Esophagus squamous epithelium (tissue), 5 donors: ENCODE measurements at places on chromosomes 1 and 21.

- DNase-seq, result no peak
Measured at GRCh38 chr1:81053826-81054225, 746.9 kb upstream of the ADGRL2 start.

- DNase-seq, result no peak
Measured at GRCh38 chr1:151711044-151711800, 5.4 kb downstream of the CELF3 start.

GRCh38 chr1:203926025-203926540, 64.7 kb downstream of the SNRPE start:
- no peak for DNase-seq

DNA sequence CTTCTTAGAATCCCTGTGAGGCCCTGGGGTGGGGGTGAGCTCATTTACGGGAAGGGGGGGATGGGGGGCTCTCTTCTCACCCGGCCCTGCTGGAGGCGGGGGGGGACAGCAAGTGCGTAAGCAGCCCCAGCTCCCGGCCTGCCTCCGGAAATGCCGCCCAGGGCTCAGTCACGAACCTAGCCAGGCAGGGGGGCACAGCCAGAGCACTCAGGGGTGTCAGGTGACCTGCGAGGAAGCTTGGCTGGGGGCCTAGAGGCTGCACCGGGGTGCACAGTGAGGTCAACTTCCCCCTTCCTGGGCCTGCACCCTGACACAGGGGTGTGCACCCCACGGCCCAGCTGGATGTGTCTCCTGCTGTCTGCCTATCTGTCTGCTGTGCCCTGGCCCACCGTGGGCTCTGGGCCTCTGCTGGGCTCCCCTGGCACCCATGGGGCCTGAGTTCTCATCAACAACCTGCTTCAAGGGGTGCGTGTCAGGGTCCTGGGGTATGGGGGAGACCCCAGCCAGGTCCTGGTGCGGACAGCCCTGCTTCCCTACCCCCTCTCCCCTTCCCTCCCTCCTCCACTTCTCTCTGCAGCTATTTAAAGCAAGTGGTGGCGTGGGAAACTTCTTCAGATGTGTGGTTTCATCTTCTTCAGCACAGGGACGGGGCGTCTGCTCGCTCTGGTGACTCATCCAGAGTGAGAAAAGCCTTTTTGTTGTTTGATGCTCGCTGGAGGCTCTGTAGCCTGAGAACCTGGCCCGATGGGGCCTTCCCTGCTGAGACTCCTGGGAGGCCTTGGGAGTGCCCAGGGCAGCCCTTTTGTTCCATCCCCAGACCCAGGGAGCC, 92.5 kb upstream of the RUNX3 start:
- DNase-seq, result peak; percentile 53

DNA sequence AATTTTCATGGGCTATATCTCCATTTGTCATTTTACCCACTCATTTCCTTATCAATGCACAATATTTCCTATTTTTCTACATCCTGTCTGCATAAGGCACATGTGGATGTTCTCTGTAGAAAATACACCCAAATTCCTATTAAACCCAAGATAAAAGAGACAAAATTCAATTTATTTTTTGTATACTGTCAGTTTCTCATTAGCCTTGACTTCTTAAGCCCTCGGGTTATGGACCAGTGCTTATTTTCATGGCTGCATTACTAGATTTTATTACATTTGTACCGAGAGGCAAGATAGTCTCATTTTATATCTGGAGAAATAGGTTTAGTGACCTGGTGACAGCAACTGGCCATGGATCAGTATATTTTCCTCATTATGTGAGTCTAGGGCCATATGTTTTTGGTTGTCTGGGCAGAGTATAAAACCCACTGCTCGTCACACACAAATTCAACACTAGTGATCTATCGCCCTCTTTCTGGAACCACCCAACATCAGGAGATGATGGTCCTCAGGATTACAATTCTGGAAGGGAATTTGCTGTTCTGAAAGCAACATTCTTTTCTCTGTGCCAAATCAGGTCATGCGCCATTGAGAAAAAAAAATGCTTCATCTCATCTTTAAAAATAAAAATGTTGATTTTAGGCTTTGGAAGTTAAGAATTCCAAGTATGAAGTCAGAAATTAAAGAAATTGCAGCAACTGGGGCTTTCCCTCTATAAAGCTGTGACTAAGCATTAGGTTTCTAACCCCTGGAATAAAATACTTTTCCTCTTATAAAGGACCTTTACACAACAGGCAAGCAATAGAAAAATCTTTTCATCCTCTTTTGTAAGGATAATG, 81.4 kb downstream of the ASTN1 start:
- DNase-seq, result no peak

DNA sequence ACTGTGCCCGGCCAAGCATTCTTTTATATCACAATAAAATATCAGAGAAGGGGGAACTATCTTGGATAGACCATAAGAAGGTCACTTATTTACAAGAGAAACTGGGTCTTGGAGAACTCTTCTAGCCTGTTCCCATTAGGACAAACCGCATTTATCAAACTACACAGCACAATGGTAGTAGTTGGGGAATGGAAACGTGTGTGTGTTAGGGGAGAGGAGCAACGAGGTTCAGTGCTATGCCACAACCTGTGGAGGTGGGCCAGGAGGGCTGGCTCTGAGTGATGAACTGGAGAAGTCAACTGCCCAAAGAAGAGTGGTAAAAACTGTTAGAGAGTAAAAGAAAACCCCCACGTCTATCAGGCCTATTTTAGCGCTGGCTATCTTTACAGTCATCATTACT, 1.6 kb downstream of the DONSON start:
- no peak for DNase-seq

GRCh38 chr1:94481473-94481933, 60.1 kb downstream of the F3 start:
- peak; percentile 0 for DNase-seq

GRCh38 chr1:24586119-24586518, 30.2 kb downstream of the NCMAP start:
- DNase-seq, result no peak

- no peak for DNase-seq
Measured at GRCh38 chr1:44608141-44608540, 66.1 kb downstream of the TMEM53 start.

DNA sequence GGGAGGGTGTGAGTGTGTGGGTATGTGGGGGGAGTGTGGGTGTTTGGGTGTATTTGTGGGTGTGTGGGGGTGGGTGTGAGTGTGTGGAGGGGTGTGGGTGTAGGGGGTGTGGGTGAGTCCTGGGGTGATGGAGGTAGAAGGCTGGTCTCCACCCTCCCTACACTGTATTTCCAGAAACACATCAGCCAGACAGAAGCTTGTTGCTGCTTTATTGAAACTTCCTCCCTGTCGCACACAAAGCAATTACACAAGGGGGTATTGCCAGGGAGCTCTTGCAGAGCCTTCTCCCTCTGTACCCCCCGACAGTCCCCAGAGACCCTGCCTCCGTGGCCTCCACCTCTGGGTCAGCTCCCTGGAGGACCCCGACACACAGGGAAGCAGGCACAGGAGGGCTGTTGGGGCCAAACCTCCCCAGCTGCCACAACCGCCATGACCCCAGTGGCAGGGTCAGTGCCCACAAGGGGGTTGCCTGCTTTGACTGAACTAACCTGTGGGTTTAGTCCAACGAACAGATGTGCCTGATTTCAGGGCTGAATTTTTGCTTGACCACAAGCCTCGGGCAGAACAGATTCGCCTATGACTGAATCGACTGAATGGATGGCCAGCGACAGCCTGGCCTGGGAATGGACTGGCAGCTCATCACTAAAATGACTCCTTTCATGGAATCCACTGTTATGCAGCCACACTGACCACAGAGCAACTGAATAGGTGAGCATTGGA, 9.1 kb upstream of the MATN1 start:
- DNase-seq, result no peak

- DNase-seq, result no peak
Measured at GRCh38 chr1:167648252-167648849, 18.3 kb downstream of the RCSD1 start.

DNA sequence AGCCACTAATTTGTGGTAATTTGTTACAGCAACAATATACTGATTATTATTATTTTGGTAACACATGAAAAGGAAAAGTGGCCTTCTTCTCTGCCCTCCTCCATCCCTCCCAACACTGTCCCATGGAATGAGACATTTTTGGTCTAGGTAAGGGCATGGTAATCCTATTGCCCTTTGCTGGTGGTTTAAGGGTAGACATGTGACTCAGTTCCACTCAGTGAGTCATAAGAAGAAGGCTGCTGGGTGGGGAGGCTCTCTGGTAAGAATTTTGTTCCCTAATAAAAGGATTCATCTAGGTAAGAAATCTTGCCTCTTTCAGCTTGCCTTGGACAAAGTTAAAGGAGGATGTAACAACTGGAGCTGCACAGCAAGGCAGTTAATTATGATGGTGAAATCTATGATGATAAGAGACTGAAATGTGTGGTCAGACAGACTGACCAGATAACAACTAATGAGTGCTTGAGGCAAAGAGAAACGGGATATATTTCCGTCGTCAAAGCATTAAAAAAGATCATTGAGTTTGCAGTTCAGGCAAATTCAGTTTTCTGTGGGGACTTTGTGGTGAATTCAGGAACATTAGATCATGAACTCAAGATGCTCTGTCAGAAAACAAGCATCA, 232.0 kb upstream of the KCNK2 start:
- DNase-seq, result no peak

DNA sequence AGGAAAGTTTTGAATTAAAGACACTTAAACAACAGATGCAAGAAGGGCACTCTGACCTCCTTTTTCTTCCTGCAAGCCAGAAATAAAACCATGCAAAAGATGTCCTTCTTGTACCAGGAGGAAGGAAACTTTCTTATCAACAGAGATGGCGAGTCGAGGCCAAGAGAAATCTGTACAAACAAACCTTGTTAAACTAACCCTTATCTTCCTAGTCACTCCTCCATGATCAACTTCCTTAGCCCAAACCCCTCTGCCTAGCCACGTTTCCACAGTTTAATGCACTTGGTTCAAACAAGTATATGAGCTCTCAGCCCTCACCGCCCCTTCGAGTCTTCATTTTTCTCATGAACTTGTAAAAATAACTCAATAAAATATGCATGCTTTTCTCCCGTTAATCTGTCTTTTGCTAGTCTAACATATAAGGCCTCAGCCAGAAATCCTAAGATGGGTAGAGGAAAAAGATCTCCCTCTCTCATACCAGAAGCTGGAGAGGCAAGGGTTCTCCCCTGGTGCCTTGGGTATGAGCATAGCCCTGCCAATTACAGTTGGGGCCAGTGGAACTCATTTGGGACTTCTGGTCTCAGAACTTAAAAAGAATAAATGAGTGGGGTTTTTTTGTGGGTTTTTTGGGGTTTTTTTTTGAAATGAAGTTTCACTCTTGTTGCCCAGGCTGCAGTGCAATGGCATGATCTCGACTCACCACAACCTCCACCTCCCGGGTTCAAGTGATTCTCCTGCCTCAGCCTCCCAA, 141.7 kb upstream of the SOD1 start:
- DNase-seq, result no peak

GRCh38 chr1:905071-905749, 18.5 kb upstream of the SAMD11 start:
- DNase-seq, result no peak

GRCh38 chr21:14952916-14953315, 111.9 kb downstream of the NRIP1 start:
- DNase-seq, result no peak

DNA sequence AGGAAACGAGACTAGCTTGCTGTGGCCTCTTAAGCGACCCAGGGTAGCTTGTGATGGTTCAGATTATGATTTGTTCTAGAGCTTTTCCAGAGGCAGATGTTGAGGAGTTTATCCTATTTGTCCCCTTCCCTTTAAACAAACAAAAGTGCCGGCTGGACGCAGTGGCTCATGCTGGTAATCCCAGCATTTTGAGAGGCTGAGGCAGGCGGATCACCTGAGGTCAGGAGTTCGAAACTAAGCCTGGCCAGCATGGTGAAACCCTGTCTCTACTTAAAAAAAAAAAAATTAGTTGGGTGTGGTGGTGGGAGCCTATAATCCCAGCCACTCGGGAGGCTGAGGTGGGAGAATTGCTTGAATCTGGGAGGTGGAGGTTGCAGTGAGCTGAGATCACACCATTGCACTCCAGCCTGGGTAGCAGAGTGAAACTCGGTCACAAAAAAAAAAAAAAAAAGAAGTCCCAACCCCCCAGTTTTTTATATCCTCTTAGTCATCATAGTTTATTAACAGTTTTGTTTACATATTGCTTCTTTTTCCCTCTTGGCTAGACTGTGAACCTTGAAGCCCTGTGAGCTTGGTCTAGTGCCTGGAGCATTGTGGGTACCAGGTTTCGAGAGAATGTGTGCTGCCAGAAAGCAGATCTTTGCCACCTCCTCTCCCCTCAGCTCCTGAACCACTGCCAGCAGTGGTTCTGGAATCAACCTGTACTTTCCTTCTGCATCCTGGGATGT, 29.8 kb downstream of the MAPKAPK2 start:
- no peak for DNase-seq

- DNase-seq, result no peak
Measured at GRCh38 chr1:186214791-186215190, 160.3 kb downstream of the TPR start.

- DNase-seq, result no peak
Measured at GRCh38 chr21:44802396-44803153, 955 bp upstream of the UBE2G2 start.

- no peak for DNase-seq
Measured at GRCh38 chr1:78980511-78980910, 26.0 kb downstream of the ADGRL4 start.

DNA sequence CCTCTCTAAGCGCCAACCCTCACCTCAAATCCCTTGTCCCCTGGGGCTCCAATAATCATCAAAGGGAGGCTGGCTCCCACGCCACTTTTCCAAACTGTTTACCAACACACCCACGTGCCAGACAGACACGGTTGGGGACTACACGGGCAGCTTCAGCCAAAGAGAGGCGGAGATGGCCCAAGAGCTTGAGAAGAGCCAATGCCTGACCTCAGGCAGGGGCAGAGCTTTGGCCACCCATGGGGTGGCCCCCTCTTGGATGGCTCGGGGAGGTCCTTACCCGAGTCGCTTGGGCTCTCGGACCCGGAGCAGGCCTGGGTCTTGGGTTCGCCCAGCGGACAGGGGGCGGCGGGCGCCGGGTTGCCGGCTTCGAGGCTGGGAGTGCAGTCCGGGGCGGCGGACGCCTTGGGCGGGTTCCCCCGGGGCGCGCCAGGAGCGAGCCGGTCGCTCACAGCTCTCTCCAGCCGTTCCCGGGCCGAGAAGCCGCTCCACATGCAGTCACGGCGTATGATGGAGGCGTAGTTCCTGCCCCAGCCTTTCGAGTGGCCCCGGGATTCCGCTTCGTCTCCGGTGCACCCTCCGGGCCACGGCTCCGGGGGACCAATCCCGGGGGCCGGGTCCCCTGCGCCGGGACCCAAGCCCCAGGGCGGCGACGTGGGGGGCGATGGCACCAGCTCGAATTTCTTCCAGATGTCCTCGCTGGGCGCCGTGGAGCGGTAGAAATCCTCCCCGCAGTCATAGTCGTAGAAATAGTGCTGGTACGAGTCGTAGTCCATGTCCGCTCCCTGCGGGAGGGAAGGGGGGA, 854 bp downstream of the MYCL start:
- DNase-seq, result no peak

GRCh38 chr1:8425781-8426161, 107.9 kb downstream of the SLC45A1 start:
- no peak for DNase-seq
